ENCODE measurements at places on chromosomes 6 and 20.

GRCh38 chr6:163356743-163357142 lies 57.8 kb upstream of the QKI start:
- no peak for DNase-seq

GRCh38 chr6:112018619-112019416 lies 35.1 kb upstream of the CCN6 start:
- no peak for DNase-seq

DNA sequence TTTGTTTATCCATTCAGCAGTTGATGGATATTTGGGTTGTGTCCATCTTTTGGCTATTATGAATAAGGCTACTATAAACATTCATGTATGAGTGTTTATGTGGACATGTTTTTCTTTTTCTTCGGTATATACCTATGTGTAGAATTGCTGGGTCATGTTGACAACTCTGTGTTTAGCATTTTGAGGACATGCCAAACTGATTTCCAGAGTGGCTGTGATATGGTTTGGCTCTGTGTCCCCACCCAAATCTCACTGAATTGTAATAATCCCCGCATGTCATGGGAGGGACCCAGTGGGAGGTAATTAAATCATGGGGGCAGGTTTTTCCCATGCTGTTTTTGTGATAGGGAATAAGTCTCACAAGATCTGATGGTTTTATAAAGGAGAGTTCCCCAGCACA lies 439.7 kb downstream of the UTRN start:
- DNase-seq = no peak

DNA sequence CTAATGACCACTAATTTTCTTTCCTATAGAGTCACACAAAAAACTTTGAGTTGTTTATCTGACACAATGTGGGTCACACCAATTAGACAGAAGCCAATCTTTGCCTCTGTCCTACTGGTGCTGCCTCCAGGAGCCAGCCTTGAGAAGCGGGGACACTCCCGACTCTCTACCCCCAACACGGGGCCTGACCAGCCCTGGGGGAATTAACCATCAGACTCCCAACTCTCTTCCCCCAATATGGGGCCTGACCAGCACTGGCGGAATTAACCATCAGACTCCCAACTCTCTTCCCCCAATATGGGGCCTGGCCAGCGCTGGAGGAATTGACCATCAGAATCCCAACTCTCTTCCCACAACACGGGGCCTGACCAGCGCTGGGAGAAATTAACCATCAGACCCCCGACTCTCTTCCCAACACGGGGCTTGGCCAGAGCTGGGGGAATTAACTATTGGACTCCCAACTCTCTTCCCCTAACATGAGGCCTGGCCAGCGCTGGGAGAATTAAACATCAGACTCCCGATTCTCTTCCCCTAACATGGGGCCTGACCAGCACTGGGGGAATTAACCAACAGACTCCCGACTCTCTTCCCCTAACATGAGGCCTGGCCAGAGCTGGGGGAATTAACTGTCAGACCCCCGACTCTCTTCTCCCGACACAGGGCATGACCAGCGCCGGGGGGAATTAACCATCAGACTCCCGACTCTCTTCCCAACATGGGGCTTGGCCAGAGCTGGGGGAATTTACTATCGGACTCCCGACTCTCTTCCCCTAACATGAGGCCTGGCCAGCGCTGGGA lies 12.5 kb downstream of the CST7 start:
- no peak for DNase-seq

DNA sequence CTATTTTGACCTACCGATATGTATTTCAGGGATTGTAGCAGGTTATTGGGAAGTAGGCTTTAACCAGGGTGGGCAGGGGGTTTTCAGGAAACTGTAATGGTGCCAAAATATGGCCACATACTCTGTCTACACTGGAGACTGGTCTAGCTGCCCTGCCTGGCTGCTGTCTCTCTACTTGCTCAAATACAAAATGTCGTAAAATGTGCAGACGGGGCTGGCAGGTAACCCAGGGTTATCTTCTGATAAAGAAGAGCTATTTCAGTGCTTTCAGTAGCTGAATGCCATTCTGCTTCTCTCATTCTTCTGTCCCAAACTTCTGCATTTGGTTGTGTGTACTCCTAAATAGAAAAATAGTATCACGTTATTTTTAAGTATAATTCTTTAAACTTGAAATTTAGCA lies 616.2 kb downstream of the EPM2A start:
- no peak for DNase-seq

- no peak for DNase-seq
These were observed 31.4 kb downstream of the AFDN start for GRCh38 chr6:167858086-167858591.

GRCh38 chr6:169250660-169251059 lies 3.0 kb downstream of the THBS2 start:
- no peak for DNase-seq

DNA sequence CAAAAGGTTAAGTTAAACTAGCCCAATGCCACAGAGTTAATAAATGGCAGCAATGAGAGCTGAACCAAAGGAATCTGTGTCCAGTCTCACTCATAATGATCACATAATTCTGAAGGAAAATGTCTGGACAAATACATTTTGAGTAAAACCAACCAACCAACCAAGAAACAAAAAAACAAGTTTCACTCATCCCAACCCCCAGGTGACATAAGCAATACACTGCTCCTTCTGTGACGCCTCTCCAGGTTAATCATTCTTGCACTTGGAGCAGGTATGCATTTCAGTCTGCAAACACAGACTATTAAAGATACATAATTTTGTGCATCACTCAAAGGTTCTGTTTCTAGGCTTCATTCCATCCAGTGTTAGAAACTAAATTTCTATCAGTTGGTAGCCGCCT lies 35.2 kb upstream of the MC3R start:
- no peak for DNase-seq

DNA sequence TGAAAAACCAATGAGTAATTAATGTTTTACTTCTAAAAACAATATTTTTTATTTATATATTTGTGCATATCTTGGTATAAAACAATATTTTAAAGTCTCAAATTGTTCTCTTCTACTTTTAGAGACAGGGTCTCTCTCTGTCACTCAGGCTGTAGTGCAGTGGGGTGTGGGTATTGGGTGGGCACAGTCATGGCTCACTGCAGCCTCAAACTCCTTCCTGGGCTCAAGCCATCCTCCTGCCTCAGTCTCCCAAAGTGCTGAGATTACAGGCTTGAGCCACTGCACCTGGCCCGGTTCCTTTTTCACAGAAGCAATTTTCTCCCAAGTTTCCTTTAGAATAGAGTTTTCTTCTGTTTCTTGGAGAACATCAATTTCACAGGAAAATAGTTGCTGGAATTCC lies 102.8 kb downstream of the TMEM242 start:
- no peak for DNase-seq

GRCh38 chr20:2521369-2522305 lies 12.9 kb upstream of the ZNF343 start:
- peak; percentile 57 for DNase-seq

DNA sequence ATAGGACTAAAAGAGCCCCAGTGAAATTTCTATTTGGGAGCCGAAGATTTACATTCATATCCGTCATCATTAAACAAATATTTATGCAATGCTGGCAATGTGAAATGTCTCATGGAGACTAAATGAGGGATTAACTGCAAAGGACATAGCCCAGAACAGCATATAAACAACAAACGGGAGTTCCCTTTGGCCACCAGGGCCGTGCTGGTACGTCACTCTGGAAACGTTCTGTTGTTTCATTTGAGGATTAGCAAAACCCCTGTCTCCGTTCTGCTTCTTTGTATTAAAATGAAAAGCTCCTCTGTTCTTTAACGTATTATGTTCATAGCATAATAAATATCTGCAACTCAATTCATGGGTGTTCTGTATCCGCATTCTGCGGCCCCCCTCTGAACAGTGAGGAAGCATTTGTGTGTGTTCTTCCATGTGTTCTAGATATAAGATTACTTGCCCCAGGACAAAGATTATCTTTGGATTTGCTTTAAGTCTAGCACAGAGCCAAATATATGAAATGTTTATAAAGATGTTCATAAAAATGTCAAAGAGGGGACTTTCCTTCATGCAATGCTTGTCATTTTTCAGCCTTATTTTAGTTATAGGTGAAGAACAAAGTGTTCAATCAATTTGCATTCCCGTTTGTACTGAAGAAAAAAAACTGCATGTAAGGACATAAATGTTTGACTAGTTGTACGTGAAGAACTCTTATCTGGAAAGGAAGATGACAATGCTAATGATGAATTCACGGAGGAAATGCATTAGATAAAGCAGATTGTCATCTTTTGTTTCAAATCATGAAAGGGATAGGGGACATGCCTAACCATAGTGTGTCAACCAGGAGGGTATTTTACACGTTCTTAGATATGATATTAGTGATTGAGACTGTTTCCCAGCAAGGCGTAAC lies 90.0 kb upstream of the TNFAIP3 start:
- DNase-seq = no peak

DNA sequence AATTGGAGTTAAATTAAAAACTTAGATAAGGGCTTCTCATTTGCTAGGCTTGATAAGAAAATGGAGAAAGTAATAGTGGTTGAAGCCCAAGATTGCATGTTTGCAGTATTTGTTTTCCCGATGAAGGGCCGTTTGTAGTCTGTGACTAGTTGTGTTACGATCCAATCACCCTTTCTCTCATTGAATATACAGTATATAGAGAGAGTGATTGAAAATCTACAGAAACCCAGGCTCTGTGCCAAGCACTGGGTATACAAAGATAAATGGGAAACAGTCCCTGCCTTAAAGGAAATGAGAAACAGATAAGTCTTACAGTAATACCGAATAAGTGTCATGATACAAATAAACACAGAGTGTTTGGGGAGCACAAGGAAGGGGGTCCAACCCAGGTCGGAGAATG lies 55.2 kb upstream of the CDKAL1 start:
- DNase-seq = no peak
